T-helper 2 cell (primary cell): ENCODE measurements at places on chromosomes 7 and 10.
A peak's percentile ranks its signal among the peaks of the same experiment; 100 is the strongest.

GRCh38 chr10:27998178-27998953, 513 bp downstream of the ODAD2 start:
- DNase-seq = no peak

- DNase-seq = no peak
Measured at GRCh38 chr10:126191192-126191591, 197.1 kb downstream of the ADAM12 start.

- no peak for DNase-seq
Measured at GRCh38 chr10:14926722-14927416, 27.0 kb downstream of the DCLRE1C start.

- DNase-seq = no peak
Measured at GRCh38 chr10:12726971-12727831, 274.3 kb downstream of the CCDC3 start.

GRCh38 chr7:116812860-116813259, 49.5 kb upstream of the CAPZA2 start:
- DNase-seq = no peak

GRCh38 chr7:40014376-40014775, 64.3 kb downstream of the CDK13 start:
- no peak for DNase-seq

- DNase-seq = no peak
Measured at GRCh38 chr10:123143162-123143824, 4.6 kb upstream of the HMX2 start.

DNA sequence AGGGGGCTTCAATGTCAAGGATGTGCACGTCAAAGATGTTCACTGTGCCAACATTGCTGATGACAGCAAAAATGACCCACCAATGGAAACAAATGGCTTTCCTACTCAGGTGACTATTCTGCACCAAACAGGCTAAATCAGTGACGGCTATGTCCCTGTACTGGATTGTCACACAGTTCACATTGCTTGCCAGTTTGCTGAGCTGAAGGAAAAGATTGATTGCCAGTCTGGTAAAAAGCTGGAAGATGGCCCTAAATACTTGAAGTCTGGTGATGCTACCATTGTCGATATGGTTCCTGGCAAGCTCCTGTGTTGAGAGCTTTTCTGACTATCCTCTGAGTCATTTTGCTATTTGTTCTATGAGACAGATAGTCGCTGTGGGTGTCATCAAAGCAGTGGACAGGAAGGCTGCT, 202.2 kb upstream of the ETV1 start:
- no peak for DNase-seq

DNA sequence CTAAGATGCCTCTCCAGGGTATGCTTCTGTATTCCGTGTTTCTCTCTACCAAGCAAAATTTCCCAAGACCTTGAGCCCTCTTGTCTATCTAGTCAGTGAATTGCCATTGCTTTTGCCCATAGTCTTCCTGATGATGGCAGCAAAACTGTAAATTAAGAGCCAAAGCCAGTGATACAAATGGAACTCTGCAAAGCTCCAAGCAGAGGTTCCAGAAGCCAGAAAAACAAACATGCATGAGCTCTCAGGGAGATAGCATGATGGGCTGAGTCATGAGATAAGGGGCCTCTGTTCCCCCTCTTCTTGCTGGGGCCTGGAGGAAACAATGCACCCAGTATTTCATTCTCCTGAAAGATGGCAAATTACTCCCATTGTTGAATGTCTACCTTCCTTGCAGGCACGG, 24.7 kb downstream of the LSMEM1 start:
- DNase-seq = no peak

- no peak for DNase-seq
Measured at GRCh38 chr10:69494626-69495558, 43.6 kb downstream of the TSPAN15 start.

DNA sequence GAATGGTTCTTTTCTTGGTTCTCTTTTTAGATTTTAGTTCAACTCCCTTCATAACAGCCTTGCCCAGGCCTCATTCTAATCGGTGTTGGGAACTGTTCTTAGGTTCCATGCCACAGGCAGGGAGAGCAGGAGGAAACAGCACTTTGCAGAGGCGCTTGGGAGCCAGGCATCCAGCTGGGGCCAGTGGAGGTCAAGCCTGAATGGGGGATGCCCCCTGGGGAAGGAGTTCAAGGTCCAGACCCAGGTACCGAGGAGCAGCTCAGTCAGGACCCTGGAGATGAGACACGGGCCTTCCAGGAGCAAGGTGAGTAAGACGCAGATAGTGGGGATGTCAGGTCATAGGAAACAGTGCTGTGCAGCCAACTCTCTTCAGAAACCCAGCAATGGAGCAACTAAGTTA, 4.5 kb downstream of the ZSCAN25 start:
- no peak for DNase-seq

DNA sequence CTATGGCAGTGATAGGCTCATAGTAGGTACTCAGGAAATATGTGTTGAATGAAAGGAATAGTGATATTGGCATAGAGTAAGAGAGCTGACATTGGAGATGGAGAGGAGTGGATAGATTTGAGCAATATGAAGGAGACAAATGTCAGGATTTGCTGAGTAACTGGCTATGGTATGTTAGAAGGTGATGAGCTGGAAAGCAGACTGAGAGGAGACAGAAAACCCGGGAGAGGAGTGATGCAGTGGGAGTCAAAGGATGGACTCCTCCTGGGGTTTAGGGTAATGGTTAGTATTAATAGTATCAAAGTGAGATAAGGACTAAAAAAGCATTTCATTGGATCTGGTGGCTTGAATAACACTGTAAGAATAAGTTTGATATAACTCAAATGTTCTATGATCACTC, 64.8 kb downstream of the CD36 start:
- DNase-seq = no peak

DNA sequence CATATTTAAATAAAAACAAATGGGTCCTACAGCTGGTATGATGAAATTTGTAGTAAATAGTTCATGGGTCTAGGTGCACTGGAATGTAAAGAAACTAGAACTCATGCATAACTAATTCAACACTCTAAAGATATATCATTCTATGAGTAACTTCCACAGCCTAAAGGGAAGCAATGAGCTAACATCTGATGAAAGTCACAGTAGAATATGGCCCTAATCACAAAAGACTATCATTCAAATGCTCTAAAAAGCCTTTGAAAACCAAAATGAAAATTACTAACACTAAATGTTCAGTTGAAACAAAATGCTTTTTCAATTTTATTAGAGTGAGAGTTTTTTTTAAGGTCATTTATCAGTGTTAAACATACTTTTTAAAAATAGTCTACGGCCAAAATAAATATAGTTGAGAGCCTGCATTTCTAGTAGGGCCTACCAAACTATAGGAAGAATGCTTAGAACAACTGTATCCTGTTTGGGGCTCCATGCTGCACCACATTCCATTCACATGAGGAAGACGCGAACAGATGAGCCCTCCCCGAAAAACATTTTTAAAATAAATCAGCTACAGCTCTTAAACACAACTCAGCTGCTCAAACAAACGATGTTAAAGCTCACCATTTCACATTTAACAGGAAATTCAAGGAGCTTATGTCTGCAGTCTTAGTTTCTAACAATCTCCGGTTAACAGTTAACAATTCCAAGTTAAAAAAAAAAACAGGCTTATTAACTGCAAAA, 134.5 kb downstream of the NRBF2 start:
- DNase-seq = no peak

- no peak for DNase-seq
Measured at GRCh38 chr10:58691528-58691927, 178.9 kb downstream of the BICC1 start.

DNA sequence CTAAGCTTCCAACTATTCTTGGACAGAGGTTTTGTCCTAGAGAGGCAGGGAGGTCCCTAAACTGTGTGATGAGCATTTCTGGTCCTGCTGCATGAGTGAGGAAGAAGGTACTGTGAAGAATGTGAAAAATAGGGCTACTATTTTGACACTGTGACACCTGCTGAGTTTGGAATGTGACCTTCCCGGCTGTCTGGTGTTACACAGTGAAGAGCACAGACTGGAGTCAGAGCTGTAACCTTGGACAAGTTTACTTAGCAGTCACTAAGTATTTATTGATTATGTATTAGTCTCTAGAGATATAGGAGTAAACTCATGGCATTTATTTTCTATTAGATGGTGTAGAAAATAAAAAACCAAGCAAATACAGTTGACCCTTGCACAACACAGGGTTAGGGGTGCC, 12.3 kb downstream of the GOLGA7B start:
- DNase-seq = no peak

- DNase-seq = peak; percentile 55
Measured at GRCh38 chr7:106418094-106418493, 133.3 kb upstream of the NAMPT start.

DNA sequence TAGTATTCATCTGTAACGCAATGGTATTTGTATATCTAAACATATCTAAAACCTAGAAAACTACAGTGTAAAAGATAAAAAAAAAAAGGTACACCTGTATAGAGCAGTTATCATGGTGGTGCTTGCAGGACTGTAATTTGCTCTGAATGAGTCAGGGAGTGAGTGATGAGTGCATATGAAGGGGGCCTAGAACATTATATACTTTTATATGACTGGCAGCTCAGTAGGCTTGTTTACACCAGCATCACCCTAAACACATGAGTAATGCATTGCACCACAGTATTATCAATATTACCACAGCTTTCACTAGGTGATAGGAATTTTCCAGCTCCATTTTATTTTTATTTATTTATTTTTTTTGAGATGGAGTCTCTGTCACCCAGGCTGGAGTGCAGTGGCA, 40.8 kb downstream of the TRIM24 start:
- DNase-seq = no peak

- DNase-seq = no peak
Measured at GRCh38 chr7:16051561-16052255, 365.2 kb upstream of the MEOX2 start.

DNA sequence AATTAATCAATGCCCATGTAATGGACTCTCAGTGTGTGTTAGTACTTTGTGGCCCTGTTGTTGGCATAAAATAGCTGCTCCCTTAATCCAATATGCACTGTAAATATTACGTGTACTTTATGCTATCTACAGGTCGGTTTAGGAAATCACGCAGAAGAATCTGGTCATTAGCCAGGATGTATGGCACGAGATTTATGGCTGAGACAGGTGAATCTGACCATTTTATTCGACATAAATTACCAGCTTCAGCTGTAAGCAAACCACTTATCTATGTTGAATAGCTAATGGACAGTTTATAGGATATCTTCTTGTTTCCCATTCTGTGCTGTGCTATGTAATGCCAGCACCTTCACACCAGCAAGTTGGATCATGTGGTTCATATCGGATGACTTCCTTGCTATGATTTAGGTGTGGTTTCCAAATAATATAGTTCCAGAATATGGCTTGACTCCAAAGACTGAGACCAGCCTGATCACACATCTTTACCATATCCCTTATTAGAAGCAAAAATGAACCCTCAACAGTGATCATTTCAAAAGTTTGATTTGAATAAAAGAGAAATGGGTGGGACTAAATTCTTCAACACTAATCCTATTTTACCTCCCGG, 301.4 kb downstream of the AHR start:
- DNase-seq = no peak

DNA sequence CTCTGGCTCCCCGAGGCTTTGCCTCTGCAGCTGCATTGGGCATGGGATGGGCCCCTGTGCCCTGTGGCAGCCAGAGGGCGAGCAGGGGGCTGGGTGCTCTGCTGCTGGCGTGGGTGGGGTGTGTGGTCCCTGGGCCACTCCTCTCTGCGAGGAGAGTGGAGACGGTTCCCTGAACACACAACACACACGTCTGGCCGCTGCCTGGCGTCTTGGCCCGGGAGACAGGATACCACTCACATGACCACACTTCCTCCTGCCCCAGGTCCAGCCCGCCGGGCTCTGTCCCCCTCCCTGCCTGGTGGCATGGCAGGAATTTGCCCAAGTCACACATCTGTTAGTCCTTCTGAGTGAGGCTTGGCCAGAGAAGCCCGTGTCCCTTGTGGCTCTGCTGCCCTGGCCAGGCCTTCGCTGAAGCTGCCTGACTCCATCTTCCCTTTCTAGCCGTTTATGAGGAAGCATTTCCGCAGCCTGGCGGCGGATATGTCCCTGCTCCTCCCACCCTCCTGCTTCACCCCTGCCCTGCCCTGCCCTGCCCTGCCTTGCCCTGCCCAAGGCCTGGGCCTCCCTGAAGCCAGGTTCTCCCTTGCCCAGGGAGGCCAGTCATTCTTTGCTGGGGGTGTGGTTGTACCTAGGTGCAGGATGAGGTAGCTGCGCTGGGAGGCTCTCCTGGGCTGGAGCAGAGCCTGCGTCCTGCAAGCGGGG, 3.0 kb downstream of the BRI3 start:
- DNase-seq = no peak

GRCh38 chr7:14414274-14414986, 425.0 kb upstream of the ETV1 start:
- no peak for DNase-seq

GRCh38 chr7:2202361-2202761, 30.4 kb downstream of the MAD1L1 start:
- DNase-seq = no peak

- DNase-seq = no peak
Measured at GRCh38 chr7:64997164-64997908, 6.5 kb upstream of the ZNF117 start.

DNA sequence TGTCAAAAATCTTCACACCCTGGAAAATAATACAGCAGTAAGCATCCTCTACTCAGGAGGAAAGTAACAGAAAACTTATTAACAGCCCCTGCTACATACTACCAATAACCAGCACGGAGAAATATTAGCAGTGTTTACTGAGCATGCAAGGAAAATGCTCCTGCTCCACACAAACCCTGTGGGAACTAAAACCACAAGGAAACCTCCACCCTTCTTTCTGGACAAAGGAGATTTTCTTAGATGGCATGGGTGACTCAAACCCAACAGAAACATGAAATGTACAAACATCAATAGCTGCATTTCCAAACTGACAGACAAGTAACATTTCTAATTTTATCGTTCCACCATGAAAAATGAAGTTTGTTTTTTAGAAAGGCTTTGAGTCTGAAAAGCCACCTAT, 113.4 kb downstream of the VPS41 start:
- no peak for DNase-seq

GRCh38 chr7:2853147-2853546, 9.0 kb upstream of the GNA12 start:
- no peak for DNase-seq

GRCh38 chr7:16135658-16136057, 285.7 kb downstream of the CRPPA start:
- DNase-seq = no peak

DNA sequence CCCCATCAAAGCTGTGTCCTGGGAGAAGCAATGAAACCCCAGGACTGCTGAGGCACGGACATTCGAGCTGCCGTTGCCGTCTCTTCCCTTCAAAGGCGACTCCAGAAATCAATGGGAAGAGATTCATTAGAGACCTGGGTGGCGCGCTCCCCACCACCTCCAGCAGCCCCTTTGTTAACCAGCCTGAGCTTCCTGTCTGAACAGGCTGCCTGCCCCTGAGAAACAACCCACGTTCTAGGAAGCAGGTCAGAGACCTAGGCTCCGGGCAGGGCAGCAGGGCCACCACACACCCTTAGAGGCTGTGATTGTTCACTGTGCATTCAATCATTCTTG, 110.9 kb upstream of the PPIF start:
- DNase-seq = no peak
